Pancreas (tissue), 10 donors: ENCODE measurements at places on chromosomes 2 and 18. TPM values are rescaled to one million over a fixed set of nuclear protein-coding genes. Genes with fewer than 3 reads are reported as not detected.

Gene KCNIP3
- polyA plus RNA-seq = 4.5 TPM

Gene CCDC148
- 1.3 TPM for polyA plus RNA-seq

Gene TUBA3E
- polyA plus RNA-seq = not detected

Gene TMEM37
- polyA plus RNA-seq = 10.3 TPM

Gene BARD1
- 1.5 TPM for polyA plus RNA-seq

Gene ARHGAP28
- 1.8 TPM for polyA plus RNA-seq

Gene PIKFYVE
- polyA plus RNA-seq = 7.3 TPM

Gene HOXD12
- not detected for polyA plus RNA-seq

Gene LINC00305
- polyA plus RNA-seq = 0.23 TPM

Gene USP40
- polyA plus RNA-seq = 34.7 TPM

Gene PXDN
- polyA plus RNA-seq = 4.7 TPM

Gene PLGLB2
- polyA plus RNA-seq = not detected

Gene SETBP1
- 3.9 TPM for polyA plus RNA-seq

Gene RAB17
- polyA plus RNA-seq = 97.9 TPM

Gene SP110
- 7.8 TPM for polyA plus RNA-seq
